Psoas muscle (tissue), 8 donors: ENCODE measurements at places on chromosomes 16 and 17. TPM values are rescaled to one million over a fixed set of nuclear protein-coding genes. Genes with fewer than 3 reads are reported as not detected.

DNA sequence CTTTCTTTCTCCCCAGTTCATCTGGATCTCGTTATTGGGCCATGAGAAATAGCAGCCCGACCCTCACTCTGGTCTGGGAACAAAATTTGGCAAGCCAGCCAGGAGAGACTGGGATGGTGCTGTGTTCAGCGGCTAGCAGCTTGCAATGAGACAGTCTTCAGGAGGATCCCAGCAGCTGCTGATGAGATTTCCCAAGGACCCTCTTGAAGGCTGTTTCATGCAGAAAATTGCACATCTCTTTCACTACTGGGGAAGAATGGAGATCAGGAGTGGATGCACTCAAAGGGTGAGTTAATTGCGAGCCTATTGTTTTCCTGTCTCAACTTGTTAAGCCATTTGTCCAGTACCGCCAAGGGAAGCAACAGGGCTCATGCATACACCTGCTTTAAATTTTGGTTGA lies 5.5 kb upstream of the COIL start:
- no peak overlapping the region for H3K4me3 ChIP-seq
- no peaks in the 10 kb centered on the region for H3K36me3 ChIP-seq
- no peaks in the 10 kb centered on the region for H3K4me1 ChIP-seq
- no peak for DNase-seq

SDR42E2 gene
- 0.01 TPM for polyA plus RNA-seq

TK1 gene
- 1.5 TPM for polyA plus RNA-seq

DNA sequence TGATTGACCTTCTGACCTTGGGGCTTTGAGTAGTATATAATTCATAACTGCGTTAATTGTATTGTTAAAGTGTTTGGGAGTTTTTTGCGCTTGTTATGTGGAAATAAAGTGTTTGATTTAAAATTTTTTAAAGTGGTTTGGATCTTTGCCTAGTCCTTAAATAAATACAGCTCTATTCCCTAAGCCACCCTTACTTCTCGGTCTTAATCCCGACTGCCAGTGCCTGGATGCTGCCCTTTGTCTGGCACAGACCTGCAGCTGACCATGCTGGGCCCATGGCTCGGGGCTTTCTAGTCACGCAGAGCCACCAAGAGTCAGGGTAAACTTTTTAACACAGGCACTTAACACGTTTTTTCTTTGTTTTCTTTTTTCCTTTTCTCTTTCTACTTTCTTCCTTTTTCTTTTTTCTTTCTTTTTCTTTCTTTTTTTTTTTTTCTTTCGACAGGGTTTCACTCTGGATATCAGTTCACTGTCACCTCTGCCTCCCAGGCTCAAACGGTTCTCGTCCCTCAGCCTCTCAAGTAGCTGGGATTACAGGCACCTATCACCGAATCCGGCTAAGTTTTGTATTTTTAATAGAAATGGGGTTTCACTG lies 19.6 kb upstream of the SLC5A11 start:
- H3K27me3 ChIP-seq, result no peaks in the 10 kb centered on the region
- H3K4me3 ChIP-seq, result no peak overlapping the region
- no peak overlapping the region for H3K27ac ChIP-seq
- H3K4me1 ChIP-seq, result no peaks in the 10 kb centered on the region
- no peak for DNase-seq

DNA sequence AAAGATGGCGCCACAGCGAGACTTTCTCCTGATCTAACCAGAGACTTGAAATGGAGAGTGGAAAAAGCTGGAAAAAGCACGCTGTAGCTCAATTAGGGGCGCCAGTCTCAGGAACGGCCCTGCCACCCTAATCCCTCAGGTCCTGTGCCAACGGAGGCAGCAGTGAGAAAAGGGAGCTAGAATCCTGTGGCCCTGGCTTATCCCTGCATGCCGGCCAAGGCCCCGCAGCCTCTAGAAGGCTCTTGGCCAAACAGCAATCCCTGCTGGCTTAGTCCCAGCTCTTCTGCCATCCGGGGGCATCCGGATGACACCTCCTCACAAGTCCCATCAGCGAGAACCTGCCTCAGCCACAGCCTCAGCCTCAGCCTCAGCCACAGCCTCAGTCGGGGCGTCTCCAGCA lies 69.8 kb downstream of the MRM3 start:
- peak; percentile 63 for DNase-seq
- H3K27me3 ChIP-seq, result no peaks in the 10 kb centered on the region
- peaks cover 38% of the 10 kb centered on the region for H3K4me1 ChIP-seq
- H3K36me3 ChIP-seq, result no peaks in the 10 kb centered on the region

DNA sequence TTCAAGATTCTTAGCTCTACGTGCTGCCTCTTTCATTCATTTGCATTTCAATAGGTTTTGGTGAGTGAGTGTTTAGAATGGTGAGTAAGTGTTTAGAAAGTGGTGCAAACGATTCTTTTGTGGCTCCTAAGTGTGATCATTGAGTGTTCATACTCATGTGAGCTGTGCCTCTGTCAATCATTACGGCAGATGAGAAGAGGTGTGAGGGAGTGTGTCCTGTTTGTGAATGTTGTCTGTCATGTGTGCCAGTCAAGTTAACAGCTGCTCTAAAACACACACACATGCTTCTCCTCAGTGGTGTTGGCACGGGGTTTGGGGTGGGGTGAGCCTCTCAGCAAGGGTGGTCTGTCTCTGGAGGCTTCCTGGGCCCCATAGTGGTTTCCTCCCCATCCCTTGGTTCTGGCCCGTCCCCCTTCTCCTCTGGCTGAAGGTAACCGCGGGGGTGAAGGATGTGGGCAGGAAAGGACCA lies 11.4 kb downstream of the MYL4 start:
- H3K27ac ChIP-seq, result no peak overlapping the region
- DNase-seq, result no peak
- H3K27me3 ChIP-seq, result no peaks in the 10 kb centered on the region
- H3K4me1 ChIP-seq, result no peaks in the 10 kb centered on the region
- no peak overlapping the region for H3K4me3 ChIP-seq

CD7 gene
- polyA plus RNA-seq, result 0.16 TPM

DNA sequence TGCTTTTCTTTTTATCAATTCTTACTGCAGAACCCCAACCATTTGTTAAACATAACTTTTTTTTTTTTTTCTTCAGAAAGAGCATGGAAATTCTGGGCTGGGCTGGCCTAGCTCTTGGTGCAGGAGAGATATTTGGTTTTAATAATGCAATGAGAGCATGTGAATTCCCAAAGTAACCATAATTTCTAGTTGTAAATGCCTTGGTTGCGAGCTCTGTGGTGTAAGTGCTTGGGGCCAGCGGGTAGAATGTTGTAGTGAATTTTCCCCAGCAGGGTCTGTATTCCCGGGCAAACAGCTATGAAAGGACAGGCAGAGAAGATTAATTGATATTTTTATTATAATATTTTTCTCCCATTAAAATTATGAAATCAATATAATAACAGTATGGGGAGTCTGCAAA lies 465.6 kb downstream of the HS3ST4 start:
- no peaks in the 10 kb centered on the region for H3K27me3 ChIP-seq
- H3K4me3 ChIP-seq, result no peak overlapping the region
- H3K27ac ChIP-seq, result no peak overlapping the region
- no peaks in the 10 kb centered on the region for H3K4me1 ChIP-seq
- no peaks in the 10 kb centered on the region for H3K36me3 ChIP-seq
- DNase-seq, result no peak

- no peaks in the 10 kb centered on the region for H3K36me3 ChIP-seq
- H3K4me1 ChIP-seq, result no peaks in the 10 kb centered on the region
- no peak overlapping the region for H3K4me3 ChIP-seq
- H3K27me3 ChIP-seq, result peaks cover 3% of the 10 kb centered on the region
- H3K27ac ChIP-seq, result no peak overlapping the region
Measured at GRCh38 chr17:8837563-8838075, 29.9 kb downstream of the PIK3R6 start.

SEPTIN12 gene
- 0.41 TPM for polyA plus RNA-seq

GRCh38 chr16:70804153-70804733 lies 3.3 kb upstream of the VAC14 start:
- no peak for DNase-seq
- H3K27me3 ChIP-seq, result peaks cover 23% of the 10 kb centered on the region
- H3K36me3 ChIP-seq, result no peaks in the 10 kb centered on the region
- H3K27ac ChIP-seq, result no peak overlapping the region

GRCh38 chr16:27472091-27473020 lies 70.4 kb downstream of the IL21R start:
- no peaks in the 10 kb centered on the region for H3K27me3 ChIP-seq
- H3K4me1 ChIP-seq, result peaks cover 4% of the 10 kb centered on the region
- DNase-seq, result no peak
- H3K4me3 ChIP-seq, result no peak overlapping the region
- H3K27ac ChIP-seq, result no peak overlapping the region

DNA sequence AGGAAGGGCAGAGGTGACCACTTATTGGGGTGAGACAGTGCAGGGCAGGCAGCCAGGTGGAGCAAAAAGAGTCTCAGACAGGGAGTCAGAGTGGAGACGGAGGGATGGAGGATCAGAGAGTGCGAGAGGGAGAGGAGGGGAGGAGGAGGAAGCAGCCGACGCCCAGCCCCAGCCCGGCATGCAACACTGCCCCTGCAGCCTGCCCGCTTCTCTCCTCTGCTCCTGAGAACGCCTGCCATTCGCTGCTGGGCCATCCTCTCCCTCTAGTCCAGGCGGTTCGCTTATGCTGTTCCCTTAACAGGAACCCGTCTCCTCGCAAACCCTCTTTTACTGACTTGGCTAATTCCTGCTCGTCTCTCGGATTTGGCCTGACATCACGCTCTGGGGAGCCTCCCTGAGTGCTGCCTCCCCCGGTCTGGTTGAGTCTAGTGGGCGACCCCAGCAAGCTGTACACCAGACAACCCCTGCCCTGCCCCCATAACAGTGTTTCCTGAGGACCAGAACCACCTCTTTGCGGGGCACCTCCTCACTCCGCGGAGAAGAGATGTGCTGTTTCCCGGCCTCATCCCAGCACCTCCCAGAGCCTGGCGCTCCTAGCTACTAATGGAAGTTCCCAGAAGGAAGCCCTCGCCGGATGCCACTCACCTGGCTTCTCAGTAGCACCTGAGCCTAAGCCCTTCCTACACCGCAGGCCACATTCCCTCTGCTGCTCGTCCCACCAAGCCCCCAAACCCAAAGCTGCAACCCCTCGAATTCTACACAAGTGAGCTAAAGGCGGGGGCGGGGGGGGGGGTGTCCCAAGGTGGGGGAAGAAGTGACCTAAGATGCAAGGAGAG lies 61.2 kb upstream of the CCL1 start:
- H3K27ac ChIP-seq, result no peak overlapping the region
- H3K4me1 ChIP-seq, result no peaks in the 10 kb centered on the region
- no peak overlapping the region for H3K4me3 ChIP-seq
- no peak for DNase-seq

CACNG3 gene
- not detected for polyA plus RNA-seq

- H3K27ac ChIP-seq, result peak overlapping the region; percentile 36
- no peaks in the 10 kb centered on the region for H3K27me3 ChIP-seq
- H3K4me3 ChIP-seq, result no peak overlapping the region
- H3K36me3 ChIP-seq, result no peaks in the 10 kb centered on the region
Measured at GRCh38 chr16:79466111-79466510, 134.4 kb downstream of the MAF start.

DNA sequence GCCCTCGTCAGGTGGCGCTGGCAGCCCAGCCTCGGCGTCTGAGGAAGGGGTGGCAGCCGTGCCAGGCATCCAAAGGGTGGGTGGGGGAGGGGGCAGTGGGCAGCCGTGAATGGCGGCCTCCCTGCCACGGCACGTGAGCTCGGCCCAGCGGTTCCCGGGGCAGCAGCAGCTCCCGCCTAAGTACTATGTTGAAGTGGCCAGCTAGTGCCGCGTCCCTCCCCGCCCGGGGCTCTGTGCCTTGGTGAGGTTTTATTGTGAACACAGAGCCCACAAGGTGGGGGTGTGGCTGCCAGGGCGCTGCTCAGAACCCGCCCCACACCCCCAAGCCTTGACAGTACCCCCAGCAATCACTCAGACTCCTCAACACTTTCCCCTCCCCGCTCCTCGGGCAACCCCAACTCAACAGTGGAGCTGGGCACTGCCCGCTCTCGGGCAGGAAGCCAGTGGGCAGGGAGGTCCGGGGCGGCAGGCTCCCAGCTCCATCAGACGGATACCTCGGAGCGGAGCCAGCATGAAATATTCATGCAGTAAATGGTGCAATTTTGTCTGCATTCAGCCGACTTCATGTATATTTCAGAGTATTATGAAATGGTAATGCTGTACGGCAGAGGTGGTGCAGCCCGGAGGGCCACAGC lies 80.4 kb downstream of the ENGASE start:
- H3K27ac ChIP-seq, result no peak overlapping the region
- H3K4me1 ChIP-seq, result no peaks in the 10 kb centered on the region
- no peak overlapping the region for H3K4me3 ChIP-seq
- no peaks in the 10 kb centered on the region for H3K27me3 ChIP-seq
- no peak for DNase-seq

GRCh38 chr16:14362774-14363371 lies 267.2 kb downstream of the PARN start:
- H3K27me3 ChIP-seq, result no peaks in the 10 kb centered on the region
- no peak for DNase-seq
- no peaks in the 10 kb centered on the region for H3K36me3 ChIP-seq
- H3K27ac ChIP-seq, result peak overlapping the region; percentile 89
- H3K4me1 ChIP-seq, result peaks cover 10% of the 10 kb centered on the region

DNA sequence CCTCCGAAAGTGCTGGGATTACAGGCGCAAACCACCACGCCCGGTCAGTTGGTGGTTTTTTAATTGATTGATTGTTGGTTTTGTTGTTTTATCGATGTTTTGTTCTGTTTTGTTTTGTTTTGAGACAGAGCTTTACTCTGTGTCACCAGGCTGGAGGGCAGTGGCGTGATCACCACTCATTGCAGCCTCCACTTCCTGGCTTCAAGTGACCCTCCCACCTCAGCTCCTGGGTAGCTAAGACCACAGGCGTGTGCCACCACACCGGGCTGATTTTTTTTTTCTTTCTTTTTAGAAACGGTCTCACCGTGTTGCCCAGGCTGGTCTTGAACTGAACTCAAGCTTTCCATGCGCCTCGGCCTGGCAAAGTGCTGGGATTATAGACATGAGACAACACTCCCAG lies 12.4 kb downstream of the FAM234A start:
- no peak for DNase-seq
- no peak overlapping the region for H3K4me3 ChIP-seq
- no peaks in the 10 kb centered on the region for H3K27me3 ChIP-seq
- H3K4me1 ChIP-seq, result peaks cover 20% of the 10 kb centered on the region
- no peak overlapping the region for H3K27ac ChIP-seq

GRCh38 chr16:67833415-67834241 lies 8.5 kb upstream of the THAP11 start:
- H3K4me3 ChIP-seq, result peak overlapping the region; percentile 80
- DNase-seq, result peak; percentile 95

DNA sequence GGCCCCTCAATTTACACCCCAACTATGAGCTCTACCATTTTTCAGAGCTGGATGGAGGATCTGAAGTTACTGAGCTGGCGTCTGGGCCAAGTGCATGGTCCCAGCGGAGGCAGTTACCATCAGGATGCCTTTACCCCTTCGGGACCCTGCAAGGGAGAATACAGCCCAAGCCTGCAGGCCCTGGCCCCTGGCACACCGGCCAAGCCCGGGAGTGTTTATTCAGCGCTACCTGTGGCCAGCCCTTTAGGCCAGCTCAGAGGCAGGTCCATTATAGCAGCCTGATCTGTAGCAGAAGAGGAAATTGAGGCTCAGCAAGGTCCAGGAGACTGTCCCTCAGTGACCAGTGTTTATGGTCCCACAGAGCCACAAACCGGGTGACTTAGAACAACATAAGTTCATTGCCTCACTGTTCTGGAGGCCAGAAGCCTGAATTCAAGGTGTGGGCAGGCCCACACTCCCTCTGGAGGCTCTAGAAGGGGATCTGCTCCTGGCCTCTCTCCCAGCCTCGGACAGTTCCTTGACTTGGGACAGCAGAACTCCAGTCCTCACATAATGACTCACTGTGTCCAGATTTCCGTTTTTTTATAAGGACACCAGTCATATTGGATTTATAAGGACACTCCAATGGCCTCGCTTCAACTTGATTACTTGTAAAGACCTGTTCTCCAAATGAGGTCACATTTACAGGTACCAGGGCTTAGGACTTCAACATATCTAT lies 8.8 kb downstream of the SEC14L5 start:
- no peak overlapping the region for H3K27ac ChIP-seq
- no peaks in the 10 kb centered on the region for H3K36me3 ChIP-seq
- peaks cover 22% of the 10 kb centered on the region for H3K4me1 ChIP-seq
- no peak overlapping the region for H3K4me3 ChIP-seq
- DNase-seq, result no peak
